GOT3 (cell line): ENCODE measurements at places on chromosomes 2 and 18.

- DNase-seq: no peak
Measured at GRCh38 chr2:128442891-128443302, 124.2 kb upstream of the HS6ST1 start.

- no peak for DNase-seq
Measured at GRCh38 chr2:49403637-49404036, 249.3 kb upstream of the FSHR start.

DNA sequence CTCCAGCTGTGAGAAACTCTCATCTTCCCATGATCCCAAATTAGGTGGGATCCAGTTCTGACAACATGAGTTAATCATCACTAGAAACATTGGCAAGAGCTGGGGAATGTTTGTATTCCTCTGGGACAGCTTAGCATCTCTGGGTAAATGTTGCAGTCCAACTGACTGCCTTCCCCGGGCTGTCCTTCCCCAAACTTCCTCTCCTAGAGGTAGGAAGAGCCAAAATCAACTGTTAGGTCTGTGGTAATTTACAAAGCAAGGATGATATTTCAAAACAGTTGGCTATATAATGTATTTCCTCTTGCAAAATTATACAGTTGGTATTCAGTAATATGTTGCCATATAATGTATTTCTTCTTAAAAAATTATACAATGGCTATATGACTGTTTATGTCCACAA is 148.5 kb downstream of the MGAT5 start:
- no peak for DNase-seq

DNA sequence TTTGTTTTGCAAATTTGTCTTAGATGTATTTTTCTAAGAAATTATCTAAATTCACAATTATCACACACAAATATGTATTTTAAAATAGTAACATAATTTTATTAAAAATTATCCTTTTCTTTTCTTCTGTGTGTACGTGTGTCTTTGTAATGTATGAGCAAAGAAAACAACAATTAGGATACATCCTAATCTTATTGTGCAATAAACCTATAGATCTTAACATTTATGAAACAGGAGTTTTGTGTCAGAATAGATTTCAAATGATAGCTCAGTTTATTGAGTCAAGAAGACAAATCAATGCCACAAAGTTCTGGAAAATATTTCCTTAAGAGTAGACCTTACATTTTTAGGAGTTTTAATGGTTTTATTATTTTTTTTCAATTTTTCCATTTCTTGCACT is 212.2 kb downstream of the KCNJ3 start:
- no peak for DNase-seq

DNA sequence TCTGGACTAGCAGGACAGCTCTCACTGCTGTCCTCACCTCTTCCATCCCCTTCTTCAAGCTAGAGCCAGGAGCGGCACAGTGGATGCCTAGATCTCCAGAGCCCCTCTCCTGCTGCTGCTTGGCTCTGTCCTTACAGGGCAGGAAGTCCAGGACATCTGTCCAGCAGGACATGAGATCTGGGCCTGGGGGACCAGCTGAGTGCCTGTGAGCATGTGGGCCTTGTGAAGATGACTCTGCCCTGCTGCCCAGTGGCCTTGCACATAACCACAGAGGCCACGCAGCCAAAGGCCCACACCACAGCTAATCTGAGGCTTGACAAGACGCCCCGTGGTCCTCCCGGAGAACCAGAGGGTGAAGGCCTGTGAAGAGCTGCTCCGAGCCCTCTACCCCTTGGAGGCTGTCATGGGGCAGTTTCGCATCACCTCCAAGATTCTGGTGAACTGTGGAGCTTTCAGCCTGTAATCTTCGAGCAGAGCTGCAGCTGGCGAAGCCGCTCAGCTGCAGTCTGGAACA is 516.7 kb upstream of the HS6ST1 start:
- no peak for DNase-seq

DNA sequence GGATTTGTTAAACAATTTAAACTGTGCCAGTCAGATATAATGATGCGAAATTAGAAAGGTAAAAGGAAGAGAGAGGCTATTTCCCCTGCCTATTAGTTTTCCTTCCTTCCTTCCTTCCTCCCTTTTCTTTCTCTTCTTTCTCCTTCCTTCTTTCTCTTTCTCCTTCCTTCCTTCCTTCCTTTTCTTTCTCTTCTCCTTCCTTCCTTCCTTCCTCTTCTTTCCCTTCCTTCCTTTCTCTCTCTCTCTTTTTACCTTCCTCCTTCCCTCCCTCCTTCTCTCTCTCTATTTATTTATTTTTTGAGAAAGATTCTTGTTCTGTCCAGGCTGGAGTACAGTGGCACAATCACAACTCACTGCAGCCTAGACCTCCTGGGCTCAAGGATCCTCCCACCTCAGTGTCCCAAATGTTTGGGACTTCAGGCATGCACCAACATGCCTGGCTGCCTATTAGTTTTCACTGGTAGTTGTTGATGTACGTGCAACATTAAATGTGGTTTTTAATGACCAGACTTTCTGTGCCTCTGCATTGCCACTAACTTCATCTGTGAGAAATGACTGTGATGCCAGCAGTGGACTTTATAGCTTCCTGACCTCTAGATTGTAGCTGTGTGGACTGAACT is 48.7 kb upstream of the NFE2L2 start:
- DNase-seq: no peak

DNA sequence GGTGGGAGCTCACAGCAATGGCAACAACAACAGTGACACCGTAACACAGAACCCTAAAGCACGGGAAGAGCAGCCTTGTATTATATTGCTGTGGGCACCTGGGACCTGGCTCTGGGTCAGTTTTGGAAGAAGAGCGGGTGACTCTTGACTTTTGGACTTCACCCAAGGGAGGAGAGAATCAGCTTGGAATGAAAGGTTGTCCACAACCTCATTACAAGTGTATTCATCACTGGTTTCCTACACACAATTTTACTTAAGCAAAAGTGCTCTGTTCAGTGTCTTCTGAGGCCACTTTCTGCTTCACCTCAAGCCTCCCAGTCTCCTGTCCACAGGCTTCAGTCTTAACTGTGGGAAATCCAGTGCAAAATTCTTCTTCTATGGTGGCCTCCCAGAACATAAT is 263.8 kb downstream of the KCNE4 start:
- DNase-seq: no peak

GRCh38 chr2:163187119-163187518 is 348.6 kb upstream of the KCNH7 start:
- no peak for DNase-seq

GRCh38 chr18:49690312-49690711 is 123.0 kb downstream of the ACAA2 start:
- DNase-seq: no peak

GRCh38 chr18:29156531-29156930 is 979.6 kb upstream of the CDH2 start:
- no peak for DNase-seq

GRCh38 chr2:24247592-24247991 is 72.7 kb downstream of the FAM228A start:
- DNase-seq: no peak

DNA sequence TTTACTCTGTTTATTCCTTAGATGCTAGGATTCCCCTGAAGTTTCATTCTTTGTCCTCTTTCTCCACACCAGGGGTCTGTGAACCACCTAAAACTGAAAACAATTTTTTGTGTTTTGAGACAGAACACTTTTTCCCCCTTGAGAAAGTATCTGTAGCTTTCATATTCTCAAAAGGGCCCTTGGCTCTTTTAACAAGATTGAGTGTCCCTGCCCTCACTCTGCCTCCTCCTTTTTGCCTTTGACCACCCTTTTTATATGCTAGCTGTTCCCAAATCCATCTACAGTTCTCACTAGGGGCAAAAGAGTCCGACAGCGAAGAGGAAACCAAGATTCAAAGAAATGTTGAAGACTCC is 883 bp upstream of the EHBP1 start:
- no peak for DNase-seq

DNA sequence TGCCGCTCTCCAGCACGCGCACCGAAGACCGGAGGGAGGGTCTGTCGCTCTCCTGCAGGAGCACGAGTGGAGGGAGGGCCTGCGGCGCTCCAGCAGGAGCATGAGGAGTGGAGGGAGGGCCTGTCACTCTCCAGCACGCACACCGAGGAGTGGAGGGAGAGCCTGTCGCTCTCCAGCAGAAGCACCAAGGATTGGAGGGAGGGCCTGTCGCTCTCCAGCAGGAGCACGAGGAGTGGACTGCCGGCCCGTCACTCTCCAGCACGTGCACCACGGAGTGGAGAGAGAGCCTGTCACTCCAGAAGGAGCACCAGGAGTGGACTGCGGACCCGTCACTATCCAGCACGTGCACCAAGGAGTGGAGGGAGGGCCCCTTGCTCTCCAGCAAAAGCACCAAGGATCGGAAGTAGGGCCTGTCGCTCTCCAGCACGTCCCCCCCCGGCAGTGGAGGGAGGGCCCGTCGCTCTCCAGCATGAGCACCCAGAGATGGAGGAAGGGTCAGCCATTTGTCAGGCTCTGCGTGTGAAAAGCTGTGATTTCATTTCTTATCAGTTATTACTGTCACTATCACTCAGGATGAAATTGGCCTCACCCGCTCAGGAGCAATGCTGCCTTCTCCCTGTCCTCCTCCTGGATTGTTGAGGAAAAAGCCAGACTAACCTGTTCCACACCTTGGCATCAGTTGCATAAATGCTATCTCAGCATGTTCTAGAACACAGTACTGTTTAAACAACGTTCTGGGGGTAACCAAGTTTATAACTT is 35.9 kb downstream of the ADI1 start:
- no peak for DNase-seq

DNA sequence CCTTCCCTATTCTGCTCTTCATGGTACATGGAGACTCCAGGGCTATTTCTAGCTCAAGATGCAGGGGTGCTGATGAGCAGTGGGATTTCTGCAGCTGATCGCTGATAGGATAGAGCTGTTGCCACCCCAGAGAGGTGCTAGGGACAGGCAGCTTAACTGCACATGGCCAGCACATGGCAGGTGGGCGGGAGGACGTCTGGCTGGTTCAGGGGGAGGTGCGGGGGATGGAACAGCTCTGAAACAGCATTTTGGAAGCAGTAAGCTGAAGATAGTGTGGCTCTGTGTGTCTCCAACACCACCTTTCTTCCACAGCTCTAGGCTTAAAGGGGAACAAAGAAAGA is 151.9 kb upstream of the PELI1 start:
- DNase-seq: no peak

DNA sequence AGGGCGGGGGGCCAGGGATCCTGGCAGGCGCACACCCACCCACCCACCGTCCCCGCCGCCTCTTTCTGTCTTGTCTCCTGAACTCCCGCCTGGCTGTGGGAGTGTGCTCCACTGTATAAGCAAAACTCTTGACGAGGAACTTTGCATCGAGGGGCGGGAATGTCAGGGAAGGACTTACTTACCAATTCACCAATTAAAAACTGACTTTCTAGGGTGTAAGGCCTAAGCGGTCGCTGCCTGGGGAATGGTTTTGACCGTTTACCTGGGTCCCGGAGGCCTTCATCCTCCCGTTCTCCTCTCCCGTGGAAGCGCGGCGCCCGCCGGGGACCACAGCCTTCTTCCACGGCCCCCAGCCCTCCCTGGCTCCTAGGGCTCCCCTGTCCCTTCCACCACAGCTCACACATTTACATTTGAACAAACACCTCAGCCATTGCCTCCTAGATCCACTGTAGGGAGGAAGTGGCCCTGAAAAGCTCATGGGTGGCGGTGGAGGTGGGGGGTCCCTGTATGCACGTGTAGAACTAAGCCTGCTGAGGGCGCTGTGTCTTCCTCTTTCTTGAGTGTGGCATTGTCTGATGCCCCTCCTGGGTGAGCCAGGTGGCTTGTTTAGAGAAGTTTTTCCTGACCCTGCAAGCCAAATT is 8.9 kb downstream of the ASIC4 start:
- DNase-seq: no peak

- no peak for DNase-seq
Measured at GRCh38 chr2:238305965-238306671, 14.2 kb upstream of the TRAF3IP1 start.
